ENCODE measurements at places on chromosomes 7 and 10. TPM values are rescaled to one million over a fixed set of nuclear protein-coding genes. Genes with fewer than 3 reads are reported as not detected.

The CYP2C8 gene
- not detected for total RNA-seq

The CAV2 gene
- total RNA-seq, result 0.19 TPM

The LSM8 gene
- 59.0 TPM for total RNA-seq

The CYP2C19 gene
- total RNA-seq, result not detected

The VWDE gene
- total RNA-seq, result 9.0 TPM

The GSTO2 gene
- 1.6 TPM for total RNA-seq

The GDF2 gene
- not detected for total RNA-seq

The HOXA13 gene
- total RNA-seq, result not detected

The GBX1 gene
- total RNA-seq, result not detected

The SEC61A2 gene
- 13.4 TPM for total RNA-seq

Measured in CD4-positive, alpha-beta memory T cell (primary cell).